ENCODE measurements at places on chromosomes 3 and 15.
A peak's percentile ranks its signal among the peaks of the same experiment; 100 is the strongest.

- no peak for DNase-seq
Measured at GRCh38 chr15:62969442-62970089, 73.0 kb upstream of the TPM1 start.

DNA sequence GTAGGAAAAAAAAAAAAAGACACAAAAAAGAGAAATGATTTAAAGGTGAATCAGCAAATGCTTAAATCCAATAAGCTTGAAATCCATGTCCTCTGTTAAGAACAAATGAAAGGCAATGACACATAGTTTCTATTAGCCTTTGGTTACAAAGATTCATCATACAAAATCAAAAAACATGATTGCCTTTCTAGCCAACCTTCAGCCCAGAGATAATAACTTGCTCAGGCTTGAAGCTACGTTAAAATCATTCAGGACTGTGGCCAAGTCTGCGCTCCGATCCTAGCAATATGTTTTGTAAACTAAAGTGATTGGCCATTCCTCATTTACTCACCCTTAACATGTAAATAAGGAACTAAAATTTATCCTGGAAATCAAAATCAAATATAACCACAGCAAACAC, 556.7 kb downstream of the FGF12 start:
- no peak for DNase-seq

DNA sequence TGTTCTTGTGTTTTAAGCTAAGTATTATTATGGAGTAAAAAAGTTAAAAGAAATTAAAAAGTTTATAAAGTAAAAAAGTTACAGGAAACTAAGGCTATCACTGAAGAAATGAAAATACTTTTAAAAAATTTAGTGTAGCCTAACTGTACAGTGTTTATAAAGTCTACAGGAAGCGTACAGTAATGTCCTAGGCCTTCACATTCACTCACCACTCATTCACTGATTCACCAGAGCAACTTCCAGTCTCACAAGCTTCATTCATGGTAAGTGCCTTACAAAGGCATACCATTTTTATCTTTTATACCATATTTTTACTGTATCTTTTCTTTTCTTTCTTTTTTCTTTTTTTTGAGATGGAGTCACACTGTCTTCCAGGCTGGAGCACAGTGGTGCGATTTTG, 40.7 kb upstream of the SCN5A start:
- no peak for DNase-seq

DNA sequence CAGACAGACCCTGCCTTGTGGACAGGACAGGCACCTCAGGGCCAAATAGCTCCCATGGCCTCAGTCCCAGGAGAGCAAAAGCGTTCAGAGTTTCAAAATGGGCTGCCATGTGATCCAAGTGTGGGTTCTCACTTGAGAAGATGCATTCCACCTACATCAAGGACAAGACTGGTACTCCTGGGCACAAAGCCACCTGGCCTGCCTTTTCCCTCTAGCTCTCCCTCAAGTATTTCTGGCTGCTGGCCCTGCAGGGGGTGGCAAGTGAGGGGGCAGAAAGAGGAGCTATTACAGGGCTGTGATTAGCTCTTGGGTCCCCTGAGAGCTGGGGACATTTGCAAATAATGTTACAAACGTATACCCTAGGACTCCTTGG, 6.5 kb upstream of the COL7A1 start:
- no peak for DNase-seq

DNA sequence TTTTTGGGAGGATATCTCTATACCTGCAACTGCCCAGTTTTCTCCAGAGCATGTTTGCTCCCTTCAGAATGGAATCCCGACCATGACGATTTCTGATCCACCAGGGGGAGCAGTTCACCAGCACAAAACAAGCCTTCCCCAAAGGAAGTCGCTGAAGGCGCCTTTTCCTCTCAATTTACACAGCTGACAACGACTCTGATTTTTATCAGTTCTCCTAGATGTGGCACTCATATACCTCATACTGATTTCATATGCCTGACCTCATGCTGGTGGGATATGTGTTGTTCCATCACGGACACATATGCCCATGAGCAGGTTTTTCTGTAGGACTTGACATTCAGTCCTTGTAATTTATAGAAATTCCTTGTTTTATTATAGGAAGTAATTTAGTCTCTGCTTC, 1028.2 kb downstream of the MCTP2 start:
- DNase-seq = peak; percentile 25

DNA sequence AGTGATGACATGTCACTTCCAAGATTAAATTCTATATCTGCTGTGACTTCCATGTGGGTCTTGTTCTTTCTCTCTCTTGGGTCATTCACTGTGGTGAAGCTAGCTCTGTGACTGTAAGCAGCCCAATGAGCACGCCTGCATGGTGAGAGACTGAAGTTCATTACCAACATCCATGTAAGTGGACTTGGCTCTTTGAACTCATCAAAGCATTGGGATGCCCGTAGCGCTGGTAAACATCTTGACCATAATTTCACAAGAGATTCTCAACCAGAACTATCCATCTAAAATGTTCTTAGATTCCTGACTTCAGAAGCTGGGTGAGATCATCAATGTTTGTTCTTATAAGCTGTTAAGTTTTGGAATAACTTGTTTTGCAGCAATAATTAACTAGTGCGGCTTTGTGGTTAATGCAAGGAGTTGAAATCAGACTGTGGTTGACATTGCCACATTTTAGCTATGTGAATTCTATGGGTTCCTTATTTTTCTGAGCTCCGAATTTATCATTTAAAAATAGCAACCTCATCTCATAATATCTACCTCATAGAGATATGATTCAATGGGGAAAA, 31.6 kb upstream of the LRRC3B start:
- no peak for DNase-seq

DNA sequence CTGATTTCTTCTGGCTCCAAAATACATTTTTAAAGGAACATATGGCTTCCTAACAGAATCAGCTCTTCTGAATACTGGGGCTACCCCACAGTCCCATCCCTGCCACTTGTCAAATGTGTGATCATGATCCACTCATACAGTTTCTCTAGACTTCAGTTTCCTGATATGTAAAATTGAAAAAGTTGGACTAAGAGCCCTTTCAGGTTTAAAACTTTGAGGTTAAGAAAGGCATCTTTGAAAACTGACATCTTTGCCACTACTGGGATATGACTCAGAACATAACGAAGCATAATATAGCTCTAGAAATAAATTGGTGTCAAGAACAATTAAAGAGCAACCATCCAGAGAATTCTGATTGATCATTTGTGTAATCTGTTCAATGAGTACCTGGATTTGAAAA, 248.3 kb downstream of the IL5RA start:
- no peak for DNase-seq

DNA sequence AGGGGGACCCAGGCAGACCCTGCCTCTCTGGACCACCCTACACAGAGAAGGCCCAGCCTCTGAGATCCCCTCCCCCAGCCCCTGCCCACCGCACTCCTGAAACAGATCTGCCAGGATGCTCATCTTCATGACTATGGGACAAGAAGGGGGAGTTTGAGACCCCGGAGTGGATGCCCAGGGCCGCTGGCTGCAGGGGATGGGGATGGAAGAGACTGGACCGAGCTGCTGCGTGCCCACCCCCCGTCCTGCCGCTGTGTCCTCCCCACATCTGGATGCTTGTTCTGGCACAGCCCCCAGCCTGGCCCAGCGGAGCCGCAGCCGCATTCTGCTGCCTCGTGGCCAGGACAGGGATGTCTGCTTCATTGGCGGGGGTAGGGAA, 30.3 kb upstream of the SEMA3F start:
- no peak for DNase-seq

DNA sequence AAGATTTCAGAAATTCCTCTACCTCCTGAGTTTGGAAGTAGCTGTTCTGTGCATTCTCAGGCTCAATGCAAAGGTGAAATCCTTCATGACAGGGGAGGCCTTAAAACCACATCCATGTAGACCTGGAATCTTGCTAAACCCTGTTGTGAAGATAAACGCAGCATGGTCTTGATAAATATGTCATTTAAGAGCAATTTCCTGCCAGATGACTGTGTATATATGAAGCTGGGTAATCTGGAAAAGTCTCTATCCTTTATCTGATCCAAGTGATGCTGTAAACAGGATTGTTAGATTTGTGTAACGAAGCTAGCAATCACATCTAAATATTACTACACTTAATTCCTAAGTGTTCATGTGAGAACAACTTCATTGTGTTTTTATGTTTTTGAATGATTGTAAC, 9.1 kb downstream of the MCTP2 start:
- no peak for DNase-seq

- no peak for DNase-seq
Measured at GRCh38 chr3:144774897-144775296, 803.3 kb downstream of the DIPK2A start.

DNA sequence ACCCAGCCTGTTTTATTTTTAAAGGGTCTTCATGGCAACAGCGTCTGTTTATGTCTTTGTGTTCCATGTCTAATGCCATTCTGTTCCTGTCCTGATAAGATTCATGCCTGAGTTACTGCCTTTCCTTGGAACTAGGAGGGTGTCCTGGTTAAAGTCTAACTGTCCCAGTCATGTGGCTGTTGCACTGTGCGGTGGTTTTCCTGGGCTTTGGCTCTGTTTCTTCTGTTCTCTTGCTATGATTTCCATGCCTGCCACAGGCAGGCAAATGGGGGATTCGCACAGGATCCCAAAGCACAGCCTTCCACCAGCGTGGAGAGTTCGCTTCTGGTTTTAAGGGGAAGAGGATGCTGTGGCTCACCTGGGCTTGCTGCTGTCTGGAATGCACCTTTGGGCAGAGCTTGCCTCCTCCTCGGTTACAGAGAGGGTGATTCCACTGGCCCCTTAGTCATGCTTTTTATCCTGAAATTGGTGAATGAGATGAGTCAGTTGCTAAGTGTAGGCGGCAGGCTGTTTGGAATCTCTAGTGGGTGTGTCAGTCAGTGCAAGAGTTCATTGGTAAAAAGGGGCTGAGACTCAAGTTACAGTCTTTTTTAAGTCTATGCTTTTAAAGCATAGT, 86.8 kb downstream of the CCK start:
- DNase-seq = no peak

- no peak for DNase-seq
Measured at GRCh38 chr3:124599147-124599765, 131.0 kb upstream of the UMPS start.

DNA sequence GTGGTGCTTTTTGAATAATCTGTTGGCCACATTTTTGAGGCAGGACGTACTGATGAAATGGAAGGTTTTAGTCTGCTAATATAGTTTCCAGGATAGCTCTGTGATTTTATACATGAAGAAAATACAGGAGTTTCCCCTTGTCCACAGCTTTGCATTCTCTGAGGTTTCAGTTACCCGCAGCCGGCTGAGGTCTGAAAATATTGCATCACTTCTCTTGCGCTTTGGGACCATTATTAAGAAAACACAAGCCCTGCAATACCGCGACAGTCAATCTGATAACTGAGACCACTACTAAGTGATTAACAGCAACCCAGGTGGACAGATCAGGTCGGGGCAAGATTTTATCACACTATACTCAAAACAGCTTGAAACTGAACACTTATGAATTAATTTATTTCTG, 33.0 kb downstream of the BLM start:
- no peak for DNase-seq

GRCh38 chr3:120326784-120327183, 22.4 kb downstream of the LRRC58 start:
- no peak for DNase-seq

DNA sequence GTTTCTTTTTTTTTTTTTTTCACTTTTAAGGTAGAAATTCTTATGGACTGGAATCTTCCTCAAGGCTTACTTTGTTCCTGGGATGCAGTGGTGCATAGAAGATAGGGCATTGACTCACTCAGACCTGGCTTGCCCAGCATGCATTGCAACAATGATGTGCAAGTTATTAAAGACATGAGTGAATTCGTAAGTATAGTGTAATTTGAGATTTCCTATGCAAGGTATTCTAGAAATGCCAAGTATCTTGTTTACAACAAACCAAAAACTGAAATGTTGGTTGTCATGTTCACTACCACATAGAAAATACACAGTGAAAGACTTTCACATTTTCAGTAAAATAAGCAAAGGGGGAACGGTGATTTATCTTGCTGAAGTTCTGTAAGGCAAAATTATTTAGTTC, 56.5 kb upstream of the FNDC3B start:
- no peak for DNase-seq

GRCh38 chr3:112646623-112647022, 5.7 kb upstream of the CCDC80 start:
- DNase-seq = no peak

DNA sequence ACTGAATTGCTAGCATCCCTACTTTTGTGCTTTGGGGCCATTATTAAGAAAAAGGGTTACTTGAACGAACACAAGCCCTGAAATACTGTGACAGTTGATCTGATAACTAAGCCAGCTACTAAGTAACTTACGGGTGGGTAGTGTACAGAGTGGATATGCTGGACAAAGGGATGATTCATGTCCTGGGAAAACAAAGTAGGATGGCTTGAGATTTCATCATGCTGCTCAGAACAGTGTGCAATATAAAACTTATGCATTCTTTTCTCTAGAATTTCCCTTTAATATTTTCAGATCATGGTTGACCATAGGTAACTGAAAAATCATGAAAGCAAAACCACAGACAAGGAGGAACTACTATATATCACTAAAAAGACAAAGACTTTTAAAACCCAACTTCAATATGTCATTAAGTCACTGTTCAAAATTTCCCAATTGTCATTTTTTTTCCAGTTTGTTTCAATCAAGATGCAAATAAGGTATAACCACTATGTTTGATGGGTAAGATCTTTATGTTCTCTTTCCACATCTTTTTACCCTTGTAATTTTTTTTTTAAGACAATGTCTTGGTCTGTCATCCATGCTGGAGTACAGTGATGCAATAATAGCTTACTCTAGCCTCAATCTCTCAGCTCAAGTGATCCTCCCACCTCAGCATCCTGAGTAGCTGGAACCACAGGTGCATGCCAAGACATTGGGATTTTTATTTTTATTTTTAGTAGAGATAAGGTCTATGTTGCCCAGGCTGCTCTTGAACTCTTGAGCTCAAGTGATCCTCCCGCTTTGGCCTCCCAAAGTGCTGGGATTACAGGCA, 67.7 kb downstream of the IFT80 start:
- DNase-seq = no peak

GRCh38 chr3:115436767-115437301, 186.5 kb upstream of the GAP43 start:
- DNase-seq = no peak

DNA sequence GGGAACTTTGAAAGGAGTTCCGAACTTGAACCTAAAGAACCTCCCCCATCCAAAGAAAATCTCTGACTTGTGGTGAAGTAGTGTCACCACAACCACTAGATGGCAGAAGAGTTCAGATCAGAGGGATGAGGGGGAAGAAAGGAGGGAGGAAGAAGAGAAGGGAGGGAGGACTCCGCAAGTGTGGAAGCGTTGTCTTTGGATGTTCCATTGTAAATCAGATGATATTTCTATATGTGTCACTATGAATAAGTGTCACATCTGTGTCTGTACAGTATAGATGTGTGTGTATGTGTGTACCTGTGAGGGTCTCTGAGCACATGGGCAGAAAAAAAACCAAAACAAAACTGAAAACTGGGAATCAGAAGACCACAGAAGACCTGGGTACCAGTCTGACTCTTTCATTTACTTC, 16.9 kb downstream of the SLC24A1 start:
- no peak for DNase-seq
